ENCODE measurements at places on chromosomes 1 and 21.

GRCh38 chr1:226002667-226003501, 3.7 kb upstream of the SDE2 start:
- no peak for DNase-seq

- no peak for DNase-seq
These were observed 34.2 kb upstream of the ATP5PO start for GRCh38 chr21:33949516-33950430.

DNA sequence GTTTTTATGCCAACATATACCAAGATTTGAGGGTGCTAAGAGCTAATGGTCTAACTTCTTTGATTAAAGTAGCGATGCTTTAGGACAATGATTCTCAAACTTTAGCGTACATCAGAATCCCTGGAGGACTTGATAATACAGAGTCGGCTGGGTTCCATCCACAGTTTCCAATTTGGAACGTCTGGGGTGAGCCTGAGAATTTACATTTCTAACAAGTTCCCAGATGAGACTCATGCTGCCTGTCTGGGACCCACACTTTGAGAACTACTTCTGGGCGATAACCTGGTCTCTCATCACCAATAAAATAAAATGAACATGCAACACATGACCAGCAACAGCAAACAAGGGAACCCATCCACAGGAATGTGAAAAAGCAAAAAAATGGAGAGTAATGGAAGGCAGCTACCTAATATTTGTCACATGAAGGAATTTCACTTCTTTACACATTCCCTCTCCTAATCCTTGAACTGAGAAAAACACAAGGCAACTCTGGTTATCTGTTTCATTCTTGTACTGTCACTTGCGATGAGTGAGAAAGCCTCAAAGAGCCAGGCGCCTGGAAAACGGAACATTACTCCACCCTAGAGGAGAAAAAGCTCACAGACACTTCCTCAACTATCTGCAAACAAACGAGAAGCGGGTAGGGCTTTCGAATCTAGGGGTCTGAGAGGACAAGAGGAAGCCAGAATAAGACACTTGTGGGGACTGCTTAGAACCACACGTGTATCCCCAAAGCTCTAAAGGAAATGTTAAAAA, 14.0 kb downstream of the HSF2BP start:
- DNase-seq, result no peak

DNA sequence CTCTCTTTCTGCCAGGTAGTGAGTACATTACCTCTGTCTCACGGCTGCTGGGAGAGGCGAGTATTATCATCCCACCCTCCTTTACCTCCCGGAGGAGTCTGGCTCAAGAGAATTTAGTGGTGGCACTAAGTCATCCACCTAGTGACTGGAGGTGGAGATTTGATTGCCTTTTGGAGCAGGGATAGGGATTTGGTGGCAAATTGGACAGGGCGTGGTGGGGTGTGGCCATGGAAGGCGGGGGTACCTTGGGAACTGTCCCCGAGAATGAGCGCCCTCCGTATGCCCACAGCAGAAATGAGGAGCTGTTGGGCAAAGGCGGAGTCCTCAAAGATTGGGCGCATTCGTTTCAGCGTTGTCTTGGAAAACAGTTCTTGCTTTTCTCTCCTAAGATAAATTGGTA, 32.1 kb upstream of the HMGN1 start:
- no peak for DNase-seq

GRCh38 chr1:215156232-215156631, 73.7 kb downstream of the KCNK2 start:
- no peak for DNase-seq

GRCh38 chr1:16324456-16324890, 27.8 kb downstream of the FBXO42 start:
- no peak for DNase-seq

- DNase-seq, result no peak
These were observed 2.5 kb downstream of the WNT3A start for GRCh38 chr1:228009116-228009827.

Measured in activated CD8-positive, alpha-beta memory T cell treated with anti-CD3 and anti-CD28 coated beads for 48 hours (primary cell).